ENCODE measurements at places on chromosomes 11 and 22.

GRCh38 chr11:56883371-56883987, 105.2 kb upstream of the OR5AK2 start:
- DNase-seq, result no peak

GRCh38 chr11:12393691-12394090, 16.3 kb downstream of the PARVA start:
- no peak for DNase-seq

- DNase-seq, result no peak
Measured at GRCh38 chr11:12483604-12484003, 106.2 kb downstream of the PARVA start.

GRCh38 chr11:111395081-111395480, 16.0 kb upstream of the POU2AF1 start:
- no peak for DNase-seq

DNA sequence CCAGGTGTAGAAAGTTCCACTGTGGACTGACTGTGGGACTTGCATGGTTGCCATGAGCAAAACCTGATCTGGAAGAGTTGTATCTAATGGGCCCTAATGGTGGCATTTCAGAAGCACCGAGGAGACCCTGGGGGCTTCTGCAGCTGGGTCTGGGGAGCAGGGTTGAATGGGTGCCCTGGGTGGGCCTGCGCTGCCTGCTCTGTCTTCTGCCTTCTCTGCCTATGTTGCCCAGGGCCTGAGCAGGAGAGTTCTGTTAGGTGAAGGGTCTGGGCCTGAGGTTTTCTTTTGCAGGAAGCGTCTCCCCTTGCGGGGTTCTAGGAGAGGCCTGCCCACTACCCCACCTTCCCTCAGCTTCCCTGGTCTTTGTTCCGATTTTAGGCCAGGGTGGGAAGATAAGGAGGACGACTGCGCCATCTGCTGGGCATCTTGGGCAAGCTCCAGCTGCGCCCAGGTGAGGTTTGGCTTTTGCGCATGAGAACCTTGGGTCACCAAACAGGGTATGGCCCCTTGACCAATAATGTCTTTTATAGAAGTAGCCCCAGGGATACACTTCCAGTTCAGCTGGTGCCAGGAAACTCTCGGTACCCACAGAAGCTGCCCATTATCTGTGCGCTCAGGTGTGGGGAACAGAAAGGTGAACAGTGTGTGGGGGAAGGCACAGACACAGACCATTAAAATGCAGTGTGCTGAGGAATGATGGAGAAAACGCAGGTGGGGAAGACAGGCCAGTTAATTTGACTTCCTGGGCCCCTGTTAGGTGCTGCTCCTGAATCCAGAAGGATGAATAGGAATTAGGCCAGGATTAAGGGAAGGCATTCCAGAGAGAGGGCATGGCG, 23.2 kb downstream of the COMMD9 start:
- DNase-seq, result peak; percentile 65

DNA sequence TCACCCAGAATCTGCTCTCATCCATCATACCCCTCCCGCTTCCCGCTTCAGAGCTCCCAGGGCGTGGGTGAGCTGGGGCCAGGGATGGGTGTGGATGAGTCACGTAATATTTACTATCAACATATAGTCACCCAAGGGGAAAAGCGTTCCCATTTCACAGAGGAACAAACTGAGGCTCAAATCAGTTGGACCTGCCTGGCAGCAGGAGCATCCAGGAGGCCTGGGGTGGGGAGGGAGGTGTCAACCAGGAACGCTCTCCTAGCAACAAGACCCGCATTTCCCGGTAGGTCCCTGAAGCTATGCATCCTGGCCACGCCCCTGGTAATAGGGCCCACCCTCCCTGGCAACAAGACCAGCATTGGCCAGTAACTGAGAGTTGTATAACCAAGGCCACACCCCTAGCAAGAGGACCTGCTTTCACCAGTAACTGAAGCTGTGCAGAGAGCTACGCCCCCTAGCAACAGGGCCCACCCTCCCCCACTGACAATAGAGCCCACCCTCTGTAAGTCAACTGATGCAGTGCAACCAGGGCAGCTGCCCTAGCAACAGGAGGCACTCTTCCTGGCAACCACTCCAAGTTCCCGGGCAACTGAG, 32.7 kb upstream of the TXNRD2 start:
- peak; percentile 82 for DNase-seq

- no peak for DNase-seq
Measured at GRCh38 chr11:129719037-129719436, 96.6 kb upstream of the TMEM45B start.

- DNase-seq, result no peak
Measured at GRCh38 chr11:130477586-130478203, 29.2 kb downstream of the ADAMTS15 start.

GRCh38 chr11:118856314-118856713, 27.4 kb upstream of the CXCR5 start:
- no peak for DNase-seq

DNA sequence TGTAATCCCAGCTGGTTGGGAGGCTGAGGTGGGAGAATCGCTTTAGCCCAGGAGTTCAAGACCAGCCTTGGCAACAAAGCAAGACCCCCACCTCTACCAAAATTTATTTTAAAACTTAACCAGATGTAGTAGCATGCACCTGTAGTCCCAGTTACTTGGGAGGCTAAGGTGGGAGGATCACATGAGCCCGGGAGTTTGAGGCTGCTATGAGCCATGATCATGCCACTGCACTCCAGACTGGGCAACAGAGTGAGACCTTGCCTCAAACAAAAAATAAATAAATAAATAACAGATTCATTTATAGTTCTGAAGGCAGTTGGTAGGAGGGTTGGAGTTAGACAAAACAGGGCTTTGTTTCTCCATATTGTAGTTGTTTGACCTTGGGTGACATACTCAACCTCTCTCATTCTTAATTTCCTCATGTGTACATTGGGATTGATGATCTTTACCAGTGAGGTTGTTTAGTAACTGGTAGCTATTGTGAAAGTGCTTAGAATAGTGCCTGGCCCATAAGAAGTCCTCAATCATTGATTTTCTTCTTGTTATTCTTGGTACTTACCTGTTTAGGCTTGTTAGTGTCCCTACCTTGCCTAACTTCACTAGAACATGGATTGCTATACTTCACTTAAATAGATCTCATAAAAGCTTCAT, 79.1 kb downstream of the EMSY start:
- DNase-seq, result no peak

DNA sequence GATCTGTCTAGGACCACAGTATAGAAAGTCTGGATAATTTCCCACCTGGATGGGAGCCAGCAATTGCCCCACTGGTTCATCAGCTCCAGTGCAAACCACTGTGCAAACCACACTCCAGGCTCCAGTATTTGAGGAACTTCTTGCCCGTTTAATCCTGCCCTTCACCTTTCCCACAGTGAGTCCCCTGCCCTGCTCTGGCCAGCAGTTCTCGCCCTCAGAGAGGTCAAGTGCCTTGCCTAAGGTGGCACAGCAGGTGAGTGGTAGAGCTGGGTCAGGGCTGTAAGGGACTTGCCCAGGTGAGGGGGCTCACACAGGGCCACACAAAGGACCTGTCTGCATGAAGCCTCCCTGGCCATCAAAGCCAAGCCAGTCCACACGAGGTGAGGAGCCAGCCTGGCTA, 24.1 kb downstream of the MS4A10 start:
- DNase-seq, result no peak

GRCh38 chr11:34224434-34224966, 119.1 kb downstream of the NAT10 start:
- no peak for DNase-seq

DNA sequence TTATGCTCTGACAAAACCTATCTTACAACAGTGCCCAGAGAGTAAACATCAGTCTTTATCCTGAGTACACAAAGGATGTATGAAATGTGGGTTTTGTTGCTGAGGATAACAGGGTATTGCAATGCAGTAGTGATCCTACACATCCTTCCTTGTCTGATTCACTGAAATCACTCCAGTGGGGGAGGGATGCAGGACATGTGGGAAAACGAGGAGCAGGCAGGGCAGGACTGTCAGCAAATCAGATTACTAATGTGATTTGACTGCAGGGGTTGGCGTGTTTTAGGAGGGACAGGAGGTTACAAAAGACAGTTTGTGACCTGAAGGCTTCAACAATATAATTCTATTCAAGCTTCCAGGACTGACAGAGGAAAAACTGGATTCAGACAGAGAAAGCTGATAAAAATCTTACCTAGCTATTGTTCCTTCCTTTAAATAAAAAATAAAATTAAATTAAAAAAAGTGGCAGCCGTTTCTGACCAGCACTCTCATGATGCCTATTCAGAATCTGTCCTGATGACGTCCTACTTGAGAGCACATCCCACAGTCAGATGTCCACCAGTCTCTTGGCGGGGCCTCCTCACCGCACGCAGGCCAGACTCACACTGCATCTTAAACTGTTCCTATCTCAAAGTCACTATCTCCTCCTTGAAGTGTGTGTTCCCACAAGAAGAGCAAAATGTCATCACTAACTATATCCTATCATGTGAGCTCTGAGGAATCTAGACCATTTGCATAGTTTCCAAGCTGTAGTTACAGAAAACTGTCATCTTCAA, 50.6 kb upstream of the MN1 start:
- no peak for DNase-seq

DNA sequence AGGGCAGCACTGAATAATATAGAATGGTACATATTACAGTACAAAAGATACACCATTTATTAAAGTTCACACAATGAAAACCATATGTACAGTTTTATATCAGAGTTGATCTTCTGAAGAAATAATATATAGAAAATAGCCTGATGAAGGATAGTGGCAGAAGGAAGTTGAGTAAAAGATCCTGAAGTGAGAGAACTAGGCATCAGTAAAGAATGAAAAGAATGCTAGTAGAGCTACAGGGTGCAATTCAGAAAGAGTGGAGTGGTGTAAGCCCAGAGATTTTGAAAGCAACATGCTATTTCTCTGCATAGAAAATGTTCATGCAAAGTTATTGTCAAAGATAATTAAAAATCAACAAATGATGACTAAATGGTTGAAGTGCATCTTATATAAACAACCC, 1552.7 kb upstream of the TENM4 start:
- no peak for DNase-seq

GRCh38 chr11:61480994-61481335, 27.6 kb upstream of the LRRC10B start:
- DNase-seq, result no peak

DNA sequence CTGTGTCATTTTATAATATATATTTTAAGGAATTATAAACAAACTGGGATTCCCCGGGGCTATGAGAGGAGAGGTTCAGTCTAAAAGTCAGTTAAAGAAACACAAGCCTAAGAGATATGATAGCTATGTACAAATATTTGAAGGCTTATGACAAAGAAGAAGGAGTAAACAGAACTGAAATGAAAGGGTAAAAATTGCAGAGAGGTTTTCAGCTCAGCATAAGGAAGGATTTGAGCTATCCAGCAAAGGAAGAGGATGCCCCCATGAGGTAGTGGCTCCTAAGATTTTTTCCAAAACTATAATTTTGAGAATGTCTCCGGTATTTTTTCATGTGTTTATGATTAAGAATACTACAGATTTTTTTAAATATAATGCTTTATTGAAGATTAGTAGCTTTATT, 57.9 kb upstream of the ANGPTL5 start:
- no peak for DNase-seq

DNA sequence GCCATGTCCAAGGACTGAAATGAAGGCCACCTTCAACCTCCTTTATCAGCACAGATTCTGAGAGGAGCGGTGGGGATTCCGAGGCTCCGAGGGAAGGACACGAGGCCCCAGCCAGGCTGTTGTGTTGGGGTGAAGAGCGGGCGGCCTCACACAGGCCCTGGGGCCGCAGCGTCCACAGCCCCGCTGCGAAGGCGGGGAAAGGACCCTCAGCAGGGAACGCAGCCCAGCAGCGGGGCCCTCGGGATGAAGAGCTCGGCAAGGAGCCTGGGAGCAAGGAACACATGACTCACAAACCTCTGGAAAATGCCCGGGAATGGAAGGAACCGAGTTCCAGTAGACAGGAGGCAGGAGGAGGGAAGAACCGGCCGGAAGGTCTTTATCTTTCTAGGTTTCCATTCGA, 227.2 kb downstream of the BRD1 start:
- DNase-seq, result no peak

GRCh38 chr22:20242393-20243175, 25.5 kb downstream of the RTN4R start:
- DNase-seq, result no peak

GRCh38 chr22:19998991-19999820, 17.4 kb downstream of the ARVCF start:
- no peak for DNase-seq

- DNase-seq, result no peak
Measured at GRCh38 chr11:2835296-2835695, 50.3 kb downstream of the CDKN1C start.

- no peak for DNase-seq
Measured at GRCh38 chr22:33057363-33057995, 702 bp downstream of the SYN3 start.

DNA sequence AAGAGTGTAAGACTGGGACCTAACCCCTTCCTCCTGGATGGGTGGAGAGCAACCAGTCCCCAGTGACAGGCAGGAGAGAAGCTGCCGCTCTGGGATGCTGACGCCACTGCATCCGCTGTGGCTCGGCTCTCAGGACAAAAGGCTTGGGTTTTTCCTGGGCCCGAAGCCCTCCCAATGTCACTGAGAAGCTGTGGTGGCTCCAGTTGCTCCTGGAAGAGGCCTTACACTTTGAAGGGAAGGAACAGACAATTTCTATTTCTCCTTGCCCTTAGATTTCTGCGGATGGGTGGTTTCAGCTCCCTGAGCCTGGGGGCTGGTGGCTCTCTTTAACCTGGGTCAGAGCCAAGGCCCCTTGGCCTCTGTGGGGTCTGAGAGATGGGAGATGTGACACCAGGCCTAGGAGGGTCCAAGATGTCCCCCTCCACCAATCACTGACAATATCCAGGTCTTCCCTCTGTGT, 21.4 kb downstream of the TPBGL start:
- no peak for DNase-seq

DNA sequence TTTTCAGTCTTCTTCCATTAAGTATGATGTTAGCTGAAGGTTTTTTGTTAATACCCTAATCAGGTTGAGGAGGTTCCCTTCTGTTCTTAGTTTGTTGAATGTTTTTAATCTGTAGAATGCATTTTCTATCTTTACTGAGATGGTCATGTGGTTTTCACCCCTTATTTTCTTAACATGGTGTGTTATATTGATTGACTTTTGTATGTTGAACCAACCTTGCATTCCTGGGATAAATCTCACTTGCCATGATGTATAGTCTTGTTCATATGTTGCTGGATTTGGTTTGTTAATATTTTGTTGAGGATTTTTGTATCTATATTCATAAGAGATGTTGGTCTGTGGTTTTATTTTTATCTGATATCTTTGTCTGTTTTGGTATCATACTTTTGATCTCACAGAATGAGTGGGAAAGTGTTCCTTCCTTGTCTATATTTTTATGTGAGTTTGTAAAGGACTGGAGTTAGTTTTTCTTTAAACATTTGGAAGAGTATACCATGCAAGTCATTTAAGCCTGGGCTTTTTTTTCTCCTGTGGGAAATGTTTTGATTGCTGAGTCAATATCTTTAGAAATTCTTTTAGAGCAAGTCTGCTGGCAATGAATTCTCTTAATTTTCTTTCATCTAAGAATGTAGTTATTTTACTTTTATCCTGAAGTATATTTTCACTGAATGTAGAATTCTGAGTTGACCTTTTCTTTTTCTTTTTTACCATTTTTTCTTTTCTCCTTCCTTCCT, 5.5 kb upstream of the P4HA3 start:
- no peak for DNase-seq

GRCh38 chr11:17798253-17798652, 63.7 kb downstream of the KCNC1 start:
- DNase-seq, result no peak
